Progenitor cell of endocrine pancreas (in vitro differentiated cells): ENCODE measurements at places on chromosomes 12 and 14. TPM values are rescaled to one million over a fixed set of nuclear protein-coding genes. Genes with fewer than 3 reads are reported as not detected.

DNA sequence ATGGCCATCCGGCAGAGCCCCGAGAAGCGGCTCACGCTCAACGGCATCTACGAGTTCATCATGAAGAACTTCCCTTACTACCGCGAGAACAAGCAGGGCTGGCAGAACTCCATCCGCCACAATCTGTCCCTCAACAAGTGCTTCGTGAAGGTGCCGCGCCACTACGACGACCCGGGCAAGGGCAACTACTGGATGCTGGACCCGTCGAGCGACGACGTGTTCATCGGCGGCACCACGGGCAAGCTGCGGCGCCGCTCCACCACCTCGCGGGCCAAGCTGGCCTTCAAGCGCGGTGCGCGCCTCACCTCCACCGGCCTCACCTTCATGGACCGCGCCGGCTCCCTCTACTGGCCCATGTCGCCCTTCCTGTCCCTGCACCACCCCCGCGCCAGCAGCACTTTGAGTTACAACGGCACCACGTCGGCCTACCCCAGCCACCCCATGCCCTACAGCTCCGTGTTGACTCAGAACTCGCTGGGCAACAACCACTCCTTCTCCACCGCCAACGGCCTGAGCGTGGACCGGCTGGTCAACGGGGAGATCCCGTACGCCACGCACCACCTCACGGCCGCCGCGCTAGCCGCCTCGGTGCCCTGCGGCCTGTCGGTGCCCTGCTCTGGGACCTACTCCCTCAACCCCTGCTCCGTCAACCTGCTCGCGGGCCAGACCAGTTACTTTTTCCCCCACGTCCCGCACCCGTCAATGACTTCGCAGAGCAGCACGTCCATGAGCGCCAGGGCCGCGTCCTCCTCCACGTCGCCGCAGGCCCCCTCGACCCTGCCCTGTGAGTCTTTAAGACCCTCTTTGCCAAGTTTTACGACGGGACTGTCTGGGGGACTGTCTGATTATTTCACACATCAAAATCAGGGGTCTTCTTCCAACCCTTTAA lies 1.5 kb downstream of the FOXG1 start:
- no peak for DNase-seq
- H3K27me3 ChIP-seq, result peaks cover 81% of the 10 kb centered on the region
- peak overlapping the region; percentile 67 for H3K27ac ChIP-seq
- H3K4me1 ChIP-seq, result peaks cover 10% of the 10 kb centered on the region
- peak overlapping the region; percentile 56 for H3K4me3 ChIP-seq
- no peaks in the 10 kb centered on the region for H3K36me3 ChIP-seq

The SYCP3 gene
- total RNA-seq, result not detected in 2 replicates

DNA sequence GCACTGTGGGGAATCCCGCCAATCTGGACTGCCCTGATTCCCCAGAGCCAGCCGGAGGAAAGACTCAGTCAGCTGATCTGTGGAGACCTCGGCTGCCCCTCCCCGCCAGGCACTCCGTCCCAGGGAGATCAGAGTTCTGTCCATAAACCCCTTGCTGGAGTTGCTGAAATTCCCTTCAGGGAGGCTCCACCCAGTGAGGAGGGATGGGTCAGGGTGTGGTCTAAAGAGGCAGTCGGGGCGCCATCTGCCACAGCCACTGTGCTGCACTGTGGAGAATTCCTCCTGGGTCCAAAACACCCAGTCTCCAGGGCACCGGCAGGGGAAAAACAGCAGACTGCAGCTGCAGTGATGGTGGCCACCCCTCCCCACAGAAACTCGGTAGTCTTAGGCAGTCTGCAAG lies 1922.3 kb upstream of the FLRT2 start:
- H3K4me1 ChIP-seq, result no peaks in the 10 kb centered on the region
- H3K4me3 ChIP-seq, result no peak overlapping the region
- no peaks in the 10 kb centered on the region for H3K27me3 ChIP-seq
- no peaks in the 10 kb centered on the region for H3K36me3 ChIP-seq

GRCh38 chr12:116053479-116054200 lies 223.9 kb downstream of the MED13L start:
- no peak overlapping the region for H3K4me3 ChIP-seq
- H3K4me1 ChIP-seq, result peaks cover 2% of the 10 kb centered on the region
- DNase-seq, result no peak
- peak overlapping the region; percentile 19 for H3K27ac ChIP-seq
- no peaks in the 10 kb centered on the region for H3K36me3 ChIP-seq

DNA sequence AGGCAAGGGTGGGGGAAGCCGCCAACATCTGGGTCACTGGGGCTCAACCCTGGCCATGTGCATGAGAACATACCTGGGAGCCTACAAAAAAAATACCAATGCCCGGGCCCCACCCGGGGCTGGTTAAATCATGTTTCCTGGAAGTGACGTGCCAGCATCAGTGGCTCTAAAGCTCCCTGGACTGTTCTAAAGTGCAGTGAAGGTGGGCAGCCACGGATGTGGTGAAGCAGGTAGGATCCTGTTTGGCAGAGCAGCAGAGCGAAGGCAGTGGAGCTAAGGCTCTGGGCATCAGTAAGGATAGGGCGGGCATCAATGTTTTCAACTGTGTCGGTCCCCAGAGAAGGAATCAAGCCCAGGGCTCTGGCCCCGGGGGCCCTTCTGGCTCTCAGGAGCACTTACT lies 525 bp upstream of the GPR68 start:
- H3K4me1 ChIP-seq, result peaks cover 3% of the 10 kb centered on the region
- H3K36me3 ChIP-seq, result no peaks in the 10 kb centered on the region
- peaks cover 23% of the 10 kb centered on the region for H3K27me3 ChIP-seq
- H3K4me3 ChIP-seq, result no peak overlapping the region
- DNase-seq, result no peak

- peaks cover 11% of the 10 kb centered on the region for H3K36me3 ChIP-seq
- DNase-seq, result peak; percentile 63
- peak overlapping the region; percentile 76 for H3K27ac ChIP-seq
- no peaks in the 10 kb centered on the region for H3K27me3 ChIP-seq
Measured at GRCh38 chr12:49644620-49644994, 21.2 kb downstream of the PRPF40B start.

The MYO1H gene
- total RNA-seq, result 0.51 and 0.77 TPM in 2 replicates

- no peak for DNase-seq
- H3K4me3 ChIP-seq, result no peak overlapping the region
- H3K36me3 ChIP-seq, result no peaks in the 10 kb centered on the region
Measured at GRCh38 chr14:102573591-102574046, 18.8 kb upstream of the RCOR1 start.

- no peaks in the 10 kb centered on the region for H3K4me1 ChIP-seq
- H3K27ac ChIP-seq, result no peak overlapping the region
Measured at GRCh38 chr12:18581232-18581962, 156.4 kb downstream of the PLCZ1 start.

GRCh38 chr14:55583942-55584468 lies 4.0 kb downstream of the KTN1 start:
- H3K27me3 ChIP-seq, result no peaks in the 10 kb centered on the region
- H3K4me1 ChIP-seq, result peaks cover 23% of the 10 kb centered on the region
- no peaks in the 10 kb centered on the region for H3K36me3 ChIP-seq
- DNase-seq, result no peak
- no peak overlapping the region for H3K27ac ChIP-seq
- H3K4me3 ChIP-seq, result no peak overlapping the region

DNA sequence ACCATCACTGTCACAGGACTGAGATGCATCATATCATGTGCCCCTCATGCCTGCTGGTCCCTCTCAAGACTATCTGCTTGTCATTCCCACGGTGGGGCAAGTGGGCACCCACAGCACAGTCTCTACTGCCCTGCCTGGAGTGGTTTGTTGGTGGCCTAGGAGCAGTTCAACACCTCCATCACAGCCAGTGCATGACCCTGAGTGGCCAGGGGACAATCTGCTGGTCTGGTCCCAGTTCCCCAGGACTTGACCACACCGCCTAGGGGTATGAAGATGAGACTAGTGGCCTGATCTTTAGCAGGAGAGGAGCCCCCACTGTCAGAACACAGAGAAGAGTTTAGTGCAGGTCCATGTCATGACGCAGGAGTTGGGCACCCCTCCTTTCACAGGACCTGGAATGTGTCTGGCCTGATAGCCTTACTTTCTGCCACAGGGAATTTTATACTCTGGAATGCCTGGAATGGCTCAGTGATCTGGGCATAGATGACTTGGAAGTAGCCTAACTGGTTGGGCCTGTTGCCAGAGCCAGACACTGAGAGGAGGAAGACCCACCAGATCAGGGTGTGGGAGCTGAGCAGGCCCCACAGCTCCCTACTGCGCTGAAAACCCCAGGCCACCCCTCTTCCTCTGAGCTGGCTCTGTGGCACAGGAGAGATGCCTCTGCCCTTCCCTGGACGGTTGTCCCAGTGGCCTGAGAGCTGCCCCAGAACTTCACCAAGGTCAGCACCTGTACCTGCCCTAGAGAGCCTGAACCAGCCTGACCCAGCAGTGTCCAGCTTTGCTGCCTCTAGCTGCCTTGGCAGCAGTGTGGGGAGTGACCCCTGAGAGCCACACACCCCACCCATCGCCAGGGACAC lies 83.3 kb downstream of the PUS7L start:
- DNase-seq, result no peak
- H3K36me3 ChIP-seq, result no peaks in the 10 kb centered on the region
- H3K27me3 ChIP-seq, result no peaks in the 10 kb centered on the region

The KRT77 gene
- total RNA-seq, result not detected in 2 replicates

- H3K4me1 ChIP-seq, result peaks cover 2% of the 10 kb centered on the region
- no peak overlapping the region for H3K4me3 ChIP-seq
- no peak for DNase-seq
Measured at GRCh38 chr12:81257947-81258551, 180.2 kb downstream of the ACSS3 start.

- peaks cover 1% of the 10 kb centered on the region for H3K36me3 ChIP-seq
- H3K27ac ChIP-seq, result no peak overlapping the region
- peak; percentile 79 for DNase-seq
- peaks cover 40% of the 10 kb centered on the region for H3K27me3 ChIP-seq
Measured at GRCh38 chr12:53324779-53325510, 3.5 kb upstream of the AAAS start.

DNA sequence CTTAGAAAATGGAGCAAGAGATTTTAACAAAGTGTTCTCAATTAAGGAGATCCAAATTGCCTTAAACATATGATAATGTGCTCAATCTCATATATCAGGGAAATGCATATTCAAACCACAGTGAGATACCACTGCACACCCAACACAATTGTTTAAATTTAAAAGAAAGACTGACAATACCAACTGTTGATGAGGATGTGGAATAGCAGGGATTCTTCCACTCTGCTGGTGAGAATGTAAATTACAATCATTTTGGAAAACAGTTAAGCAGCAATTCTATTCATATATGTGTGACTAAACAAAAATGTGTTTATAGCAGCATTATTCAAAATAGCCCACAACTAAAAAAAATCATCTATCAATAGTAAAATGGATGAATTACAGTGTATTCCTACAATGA lies 144.2 kb downstream of the KICS2 start:
- peaks cover 13% of the 10 kb centered on the region for H3K4me1 ChIP-seq
- no peaks in the 10 kb centered on the region for H3K27me3 ChIP-seq
- no peak overlapping the region for H3K4me3 ChIP-seq
- DNase-seq, result no peak
- peaks cover 50% of the 10 kb centered on the region for H3K36me3 ChIP-seq

DNA sequence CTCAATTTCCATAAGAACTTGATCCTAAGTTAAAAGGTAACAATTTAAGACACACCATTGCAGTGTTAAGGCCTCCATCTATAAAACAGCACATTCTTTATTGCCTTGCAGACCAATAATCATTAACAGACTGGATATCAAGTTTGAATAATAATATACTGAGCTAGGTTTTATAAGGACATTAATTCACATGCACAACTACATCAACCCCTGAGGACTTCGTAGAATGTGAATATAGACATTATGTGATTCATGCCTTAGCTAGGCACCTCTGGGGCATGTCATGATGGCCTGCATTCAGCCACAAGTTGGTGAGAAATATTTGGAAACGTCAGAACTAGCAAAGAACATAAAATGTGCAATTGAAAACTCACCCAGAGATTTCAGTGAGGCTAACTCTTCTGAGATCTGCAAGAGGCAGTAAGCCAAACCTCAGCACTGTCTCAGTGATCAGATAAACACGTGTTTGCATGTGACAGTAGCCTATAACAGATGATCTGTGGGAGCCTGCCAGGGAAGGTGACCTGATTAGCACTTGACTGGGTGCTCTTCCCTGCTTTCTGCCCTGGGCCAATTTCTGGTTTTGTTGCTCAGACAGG lies 492.2 kb downstream of the FLRT2 start:
- no peak for DNase-seq
- H3K27ac ChIP-seq, result no peak overlapping the region
- H3K36me3 ChIP-seq, result no peaks in the 10 kb centered on the region
- no peak overlapping the region for H3K4me3 ChIP-seq

GRCh38 chr12:63822352-63822751 lies 22.1 kb upstream of the SRGAP1 start:
- no peaks in the 10 kb centered on the region for H3K4me1 ChIP-seq
- DNase-seq, result no peak
- peaks cover 1% of the 10 kb centered on the region for H3K36me3 ChIP-seq
- peak overlapping the region; percentile 62 for H3K27ac ChIP-seq

DNA sequence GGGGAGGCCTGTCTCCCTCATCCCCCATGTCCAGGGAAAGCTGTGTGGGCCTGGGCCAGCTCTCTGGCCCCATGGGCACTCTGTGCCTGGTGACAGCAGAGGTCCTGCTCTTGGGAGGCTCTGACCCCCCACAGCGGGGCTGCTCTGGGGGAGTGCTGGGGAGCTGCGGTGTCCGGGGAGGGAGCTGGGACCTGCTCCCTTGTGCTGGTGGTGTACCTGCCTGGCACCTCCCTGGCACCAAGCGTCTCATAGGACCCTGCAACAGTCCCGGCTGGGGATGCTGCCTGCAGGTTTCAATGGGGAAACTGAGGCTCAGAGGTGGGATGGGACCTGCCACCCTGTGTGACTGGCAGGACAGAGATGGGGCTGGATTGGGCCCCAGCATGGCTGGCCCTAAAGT lies 111.3 kb downstream of the KIF26A start:
- H3K27me3 ChIP-seq, result peaks cover 8% of the 10 kb centered on the region
- no peak overlapping the region for H3K4me3 ChIP-seq
- no peaks in the 10 kb centered on the region for H3K4me1 ChIP-seq
- no peaks in the 10 kb centered on the region for H3K36me3 ChIP-seq
- no peak overlapping the region for H3K27ac ChIP-seq

DNA sequence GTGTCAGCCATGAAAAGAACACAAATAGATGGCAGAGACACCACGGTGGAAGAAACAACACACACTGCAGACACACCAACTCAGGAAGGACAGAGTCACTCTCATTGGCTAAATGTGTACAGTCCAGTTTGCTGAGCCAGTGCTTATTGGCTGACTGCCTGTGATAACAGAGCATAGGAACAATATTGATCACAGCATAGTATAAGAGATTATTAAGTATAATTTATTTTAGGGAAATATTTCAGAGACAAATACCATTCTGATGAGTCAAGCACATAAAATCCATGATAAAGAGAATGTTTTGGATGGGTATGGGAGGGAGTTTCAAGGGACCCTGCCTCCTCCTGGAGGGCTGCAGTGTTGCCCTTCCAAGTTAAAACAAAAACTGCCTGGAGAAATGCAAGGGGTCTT lies 50.9 kb downstream of the BTG1 start:
- no peak overlapping the region for H3K4me3 ChIP-seq
- H3K27ac ChIP-seq, result no peak overlapping the region
- no peaks in the 10 kb centered on the region for H3K27me3 ChIP-seq
- DNase-seq, result no peak

The C12orf54 gene
- total RNA-seq, result not detected in 2 replicates
